ENCODE measurements at places on chromosomes 2 and 18. TPM values are rescaled to one million over a fixed set of nuclear protein-coding genes. Genes with fewer than 3 reads are reported as not detected.

The SPP2 gene
- not detected for total RNA-seq

The GAREM1 gene
- total RNA-seq: not detected

The ACTR1B gene
- total RNA-seq: 76.6 TPM

The FER1L5 gene
- not detected for total RNA-seq

The STARD6 gene
- total RNA-seq: 0.46 TPM

The CAVIN2 gene
- not detected for total RNA-seq

The REEP1 gene
- 0.28 TPM for total RNA-seq

The AAMP gene
- total RNA-seq: 94.8 TPM

GRCh38 chr2:237055386-237056100 is 30.1 kb upstream of the COPS8 start:
- no peak for DNase-seq

DNA sequence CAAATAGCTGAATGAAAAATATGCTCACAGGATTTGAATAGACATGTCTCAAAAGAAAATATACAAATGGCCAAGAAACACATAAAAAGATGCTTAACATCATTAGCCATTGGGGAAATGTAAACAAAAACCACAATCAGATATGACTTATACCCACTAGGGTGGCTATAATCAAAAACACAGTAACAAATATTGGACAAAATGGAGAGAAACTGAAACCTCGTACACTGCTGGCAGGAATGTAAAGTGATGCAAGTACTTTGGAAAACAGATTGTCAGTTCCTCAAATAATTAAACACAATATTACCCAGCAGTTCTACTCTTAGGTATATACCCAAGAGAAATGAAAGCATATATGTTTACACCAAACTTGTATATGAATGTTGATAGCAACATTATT is 213.0 kb downstream of the PHLPP1 start:
- DNase-seq: no peak

- no peak for DNase-seq
Measured at GRCh38 chr2:54209379-54209778, 46.6 kb downstream of the TSPYL6 start.

DNA sequence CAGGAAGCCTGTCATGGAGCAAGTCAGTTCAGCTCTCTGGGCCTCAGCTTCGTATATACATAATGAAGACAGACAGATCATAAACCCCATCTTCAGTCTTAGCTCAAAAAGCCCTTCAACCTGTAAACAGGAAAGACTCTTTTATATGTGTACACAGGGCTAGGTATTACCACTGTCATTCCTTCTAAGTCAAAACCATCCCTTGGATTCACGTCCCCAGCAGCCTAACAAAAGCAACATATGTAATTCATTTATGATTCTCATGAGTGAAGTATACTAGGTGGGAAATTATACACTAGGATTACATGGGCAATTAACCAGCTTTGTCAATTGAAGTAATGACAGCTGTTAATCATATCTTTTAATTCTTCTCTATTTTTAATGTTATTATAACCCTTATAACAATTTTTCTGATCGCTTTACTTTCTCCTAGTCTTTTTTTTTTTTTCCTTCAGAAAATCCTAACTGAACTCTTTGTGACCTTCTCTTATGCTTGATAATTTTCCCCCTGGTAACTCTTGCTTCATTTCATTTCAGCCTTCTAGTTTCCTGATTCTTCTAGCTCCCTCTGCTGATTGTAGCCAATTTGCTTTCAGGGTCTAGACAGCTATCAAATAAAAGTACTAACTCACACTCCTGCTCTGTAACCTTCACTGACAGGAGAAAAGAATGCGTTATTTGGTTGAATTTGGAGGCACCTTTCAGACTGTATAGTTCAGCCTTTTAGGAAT is 99.7 kb downstream of the RBM43 start:
- DNase-seq: no peak

DNA sequence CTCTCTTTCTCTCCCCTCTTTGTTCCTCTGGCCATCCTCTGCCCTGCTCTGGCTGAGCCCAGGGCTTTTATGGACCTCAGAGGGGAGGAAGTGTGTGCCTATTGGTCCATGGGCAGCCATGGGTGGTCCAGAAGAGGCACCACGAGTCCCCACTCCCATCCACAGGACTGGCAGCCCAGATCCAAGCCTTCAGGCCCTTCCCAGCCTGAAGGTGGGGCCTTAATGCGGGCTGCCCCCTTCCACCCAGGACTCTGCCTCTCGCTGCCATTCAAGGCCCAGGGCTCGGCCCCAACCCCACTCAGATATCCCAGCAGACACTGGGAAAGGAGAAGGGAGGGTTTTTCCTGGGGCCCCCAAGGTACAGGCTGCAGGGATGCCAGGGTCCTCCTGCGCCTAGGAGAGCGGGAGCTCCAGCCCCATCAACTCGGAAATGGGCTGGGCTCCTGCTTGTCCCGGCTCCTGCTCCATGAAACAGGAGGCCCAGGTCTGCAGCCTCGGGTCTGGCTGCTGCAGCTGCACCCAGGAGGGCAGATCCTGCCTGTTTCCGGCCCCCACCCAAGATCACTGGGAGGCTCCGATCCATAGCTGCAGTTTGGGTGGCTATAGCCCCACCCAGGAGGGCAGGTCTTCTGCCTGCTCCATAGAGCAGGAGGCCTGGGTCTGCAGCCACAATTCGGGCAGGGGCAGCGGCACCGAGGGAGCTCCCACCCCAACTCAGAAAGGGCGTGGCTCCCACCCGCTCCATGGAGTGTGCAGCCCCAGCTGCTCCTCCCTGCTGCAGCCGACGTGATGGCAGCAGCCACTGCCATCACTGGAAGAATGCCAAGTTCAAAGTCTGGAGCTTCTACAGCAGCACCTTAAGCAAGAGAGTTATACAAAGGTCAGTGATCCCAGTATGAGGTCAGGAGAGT is 116.6 kb upstream of the RBBP8 start:
- no peak for DNase-seq

GRCh38 chr2:33184041-33184440 is 237.3 kb downstream of the LTBP1 start:
- DNase-seq: no peak

DNA sequence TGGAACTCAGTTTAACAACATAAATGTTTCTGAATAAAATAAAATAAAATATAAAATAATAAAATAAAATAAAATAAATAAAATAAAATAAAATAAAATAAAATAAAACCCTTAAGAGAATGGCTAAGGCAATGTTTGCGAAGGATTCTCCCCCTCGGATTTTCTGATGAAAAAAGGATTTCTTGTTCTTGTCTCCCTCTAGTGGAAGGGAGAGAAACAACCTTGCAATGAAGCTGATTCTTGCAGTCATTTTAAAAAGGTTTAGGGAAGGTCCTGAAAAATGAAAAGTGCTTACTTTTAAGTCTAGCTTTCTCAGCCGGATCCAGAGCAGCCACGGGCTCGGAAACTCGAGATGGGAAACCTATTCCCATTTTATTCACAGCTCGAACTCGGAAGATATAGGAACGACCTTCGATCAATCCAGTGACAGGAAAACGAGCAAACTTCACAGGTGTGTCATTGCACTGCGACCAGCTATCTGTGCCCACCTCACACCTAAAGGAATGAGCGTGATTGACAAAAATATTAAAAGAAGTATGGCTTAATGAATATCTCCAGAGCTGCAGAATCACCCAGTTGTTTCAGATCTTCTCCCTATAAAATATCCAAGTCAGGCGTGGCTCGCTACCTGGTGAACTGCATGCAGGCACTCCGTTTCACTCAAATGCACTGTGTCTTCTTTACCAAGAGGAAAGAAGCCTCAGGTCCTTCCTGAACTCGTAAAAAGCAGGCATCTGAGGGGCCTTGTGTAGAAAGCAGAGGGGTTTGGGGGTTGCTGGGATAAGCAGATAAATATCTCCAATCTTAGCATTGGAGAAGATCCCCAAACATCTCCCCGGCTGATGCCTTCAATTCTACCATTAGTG is 68.1 kb downstream of the MYOM1 start:
- peak; percentile 37 for DNase-seq

GRCh38 chr18:46756025-46756558 is 761 bp downstream of the ST8SIA5 start:
- no peak for DNase-seq

DNA sequence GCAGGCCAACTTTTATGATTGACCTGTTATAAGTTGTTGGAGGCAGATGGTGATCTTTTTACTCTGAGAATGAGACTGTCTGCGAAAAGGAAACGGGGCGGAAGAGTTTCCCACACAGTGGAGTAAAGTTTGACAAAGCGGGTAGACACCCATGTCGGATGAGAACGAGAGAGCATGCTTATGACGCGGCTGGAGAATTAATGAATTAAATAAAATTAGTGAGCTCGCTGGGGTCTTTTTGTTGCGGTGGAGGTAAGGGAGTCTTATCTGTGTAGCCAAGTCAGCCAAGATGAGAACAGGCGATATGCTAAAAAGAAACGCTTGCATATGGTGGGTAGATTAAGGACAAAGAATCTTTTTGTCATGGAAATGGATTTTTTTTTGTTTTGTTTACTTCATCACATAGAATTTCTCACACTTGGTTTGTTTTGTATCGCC is 1.8 kb downstream of the SALL3 start:
- DNase-seq: no peak

- no peak for DNase-seq
Measured at GRCh38 chr18:35458677-35459441, 38.9 kb downstream of the INO80C start.

GRCh38 chr18:71529703-71530303 is 1014.3 kb downstream of the CBLN2 start:
- DNase-seq: no peak

DNA sequence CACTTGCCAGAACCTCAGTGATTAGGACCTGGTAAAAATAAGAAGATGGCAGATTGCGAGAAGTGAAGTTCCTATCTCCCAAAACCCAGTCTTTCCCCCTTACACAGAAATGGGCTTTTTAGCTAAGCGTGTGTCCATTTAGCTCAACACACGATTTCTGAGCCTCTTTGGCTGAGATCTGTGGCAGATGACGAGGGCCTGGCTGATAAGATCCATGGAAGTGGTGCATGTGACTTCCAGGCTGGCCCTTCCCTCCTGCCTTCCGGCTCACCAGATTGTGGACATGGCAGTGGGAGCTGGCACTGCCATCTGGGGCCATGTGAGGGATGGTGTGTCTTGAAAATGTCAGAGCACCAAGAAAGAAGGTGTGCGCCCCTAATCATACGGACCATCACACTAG is 41.0 kb upstream of the ZFP36L2 start:
- DNase-seq: no peak

GRCh38 chr2:38262069-38262871 is 114.8 kb downstream of the ATL2 start:
- DNase-seq: no peak

GRCh38 chr18:3790703-3791102 is 340.7 kb downstream of the TGIF1 start:
- DNase-seq: no peak

GRCh38 chr2:152072011-152072410 is 26.8 kb downstream of the CACNB4 start:
- DNase-seq: no peak

GRCh38 chr18:43275546-43275945 is 1.7 kb downstream of the SYT4 start:
- no peak for DNase-seq

DNA sequence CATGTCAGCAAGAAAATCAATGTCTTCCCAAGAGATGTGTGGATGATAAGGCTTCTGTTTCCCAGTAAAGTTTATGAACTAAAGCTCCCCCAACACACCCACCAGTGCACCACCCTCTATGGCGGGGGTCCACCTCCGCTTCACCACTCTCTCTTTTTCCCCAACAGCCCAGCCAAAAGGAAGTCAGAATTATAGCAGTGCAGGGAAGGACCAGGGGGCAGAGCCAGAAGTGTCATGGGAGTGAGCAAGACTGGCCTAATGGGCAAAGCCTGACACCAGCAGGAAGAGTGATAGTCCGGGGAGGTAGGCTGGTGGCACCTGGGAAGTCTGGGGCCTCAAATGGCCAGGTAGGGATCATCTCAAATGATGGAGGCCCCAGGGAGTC is 167.7 kb downstream of the ZFP36L2 start:
- no peak for DNase-seq

DNA sequence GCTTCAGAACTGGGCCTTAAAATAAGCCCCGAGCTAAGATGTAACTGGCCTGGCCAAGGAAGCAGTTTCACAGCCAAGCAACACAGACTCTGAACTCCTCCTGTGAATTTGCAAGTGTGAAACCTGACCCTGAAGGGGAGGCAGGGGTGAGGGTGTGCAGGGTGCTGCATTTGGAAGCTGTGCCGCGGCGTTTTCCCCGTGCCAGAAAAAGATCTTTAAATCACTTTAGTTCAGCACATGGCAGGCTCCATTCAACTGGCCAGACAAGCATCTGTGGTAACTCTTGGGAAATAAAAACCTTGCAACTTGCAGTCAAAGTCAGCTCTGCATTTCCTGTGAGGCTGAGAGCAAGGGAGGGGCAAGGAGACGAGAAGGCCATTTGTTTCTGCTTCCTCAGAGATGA is 209.3 kb upstream of the SOX11 start:
- no peak for DNase-seq

DNA sequence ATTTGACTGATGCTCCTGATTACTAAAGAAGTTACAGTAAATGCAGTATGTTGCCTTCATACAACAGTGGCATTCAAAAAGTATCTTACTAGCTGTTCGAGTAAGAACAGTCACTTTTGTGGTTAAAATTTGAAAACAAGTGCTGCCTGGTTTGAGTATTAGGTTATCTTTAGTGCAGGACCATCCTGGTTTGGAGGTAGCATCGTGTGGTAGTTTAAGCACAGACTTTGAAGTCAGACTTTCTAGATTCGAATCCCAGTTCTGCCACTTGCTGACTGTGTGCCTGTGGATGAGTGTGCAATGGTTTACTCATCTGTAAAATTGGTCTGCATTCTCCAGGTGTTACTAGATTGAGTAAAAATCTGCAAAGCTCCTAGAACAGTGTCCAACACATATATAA is 96.8 kb downstream of the SGPP2 start:
- no peak for DNase-seq

- no peak for DNase-seq
Measured at GRCh38 chr2:6893876-6894482, 16.4 kb downstream of the RSAD2 start.

GRCh38 chr2:235267251-235267650 is 226.6 kb upstream of the AGAP1 start:
- DNase-seq: no peak

- DNase-seq: no peak
Measured at GRCh38 chr2:207970826-207971180, 54.5 kb downstream of the PLEKHM3 start.

GRCh38 chr2:118641711-118642110 is 205.7 kb downstream of the EN1 start:
- no peak for DNase-seq

DNA sequence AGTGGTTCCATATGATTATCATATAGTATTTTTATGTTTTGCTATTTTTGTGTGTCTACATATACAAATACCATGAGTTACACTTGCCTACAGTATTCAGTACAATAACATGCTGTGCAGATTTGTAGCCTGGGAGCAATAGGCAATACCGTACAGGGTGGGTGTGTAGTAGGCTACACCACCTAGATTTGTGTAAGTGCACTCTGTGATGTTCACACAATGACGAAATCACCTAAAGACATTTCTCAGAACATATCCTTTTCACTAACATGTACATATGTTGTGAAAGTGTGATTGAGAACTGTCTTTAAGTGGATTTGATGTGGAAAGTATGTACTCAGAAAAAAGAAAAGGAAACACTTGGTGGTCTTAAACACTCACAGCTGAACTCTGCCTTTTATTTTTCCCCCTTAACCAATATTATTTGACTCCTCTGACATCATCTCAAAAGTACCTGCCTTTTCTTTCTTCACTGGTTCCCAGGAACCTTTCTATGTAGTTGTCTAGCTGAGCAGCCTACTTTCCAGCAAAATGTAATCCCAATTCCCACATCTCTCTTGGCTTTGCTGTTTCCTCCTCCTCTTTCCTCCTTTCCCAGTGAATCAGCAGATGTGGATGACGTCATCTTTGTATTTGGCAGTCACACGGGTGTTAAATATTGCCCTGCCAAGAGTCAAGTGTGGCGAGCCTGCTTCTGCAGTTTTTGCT is 47.7 kb downstream of the OSBPL6 start:
- DNase-seq: no peak

GRCh38 chr2:153235516-153235915 is 243.0 kb downstream of the RPRM start:
- peak; percentile 50 for DNase-seq
